NCI-H446 (cell line): ENCODE measurements at places on chromosomes 1 and 21.

DNA sequence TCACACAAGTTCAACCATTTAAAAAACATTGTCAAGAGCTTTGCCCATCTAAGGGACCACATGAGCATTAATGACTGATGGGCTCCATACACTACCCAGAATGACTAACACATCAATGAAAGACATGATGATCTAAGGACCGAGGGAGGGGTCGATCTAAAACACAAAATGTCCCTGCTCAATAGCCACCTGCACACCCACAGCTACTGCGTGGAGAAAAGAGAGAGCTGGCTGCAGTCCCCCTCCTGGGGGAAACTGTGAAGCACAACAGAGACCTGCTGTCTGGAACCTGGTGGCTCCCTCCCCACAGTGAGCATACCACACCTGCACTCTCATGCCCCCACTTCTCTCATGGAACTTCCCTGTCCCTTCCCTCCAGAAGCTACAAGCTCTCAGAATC lies 130.1 kb upstream of the ERG start:
- DNase-seq, result no peak

DNA sequence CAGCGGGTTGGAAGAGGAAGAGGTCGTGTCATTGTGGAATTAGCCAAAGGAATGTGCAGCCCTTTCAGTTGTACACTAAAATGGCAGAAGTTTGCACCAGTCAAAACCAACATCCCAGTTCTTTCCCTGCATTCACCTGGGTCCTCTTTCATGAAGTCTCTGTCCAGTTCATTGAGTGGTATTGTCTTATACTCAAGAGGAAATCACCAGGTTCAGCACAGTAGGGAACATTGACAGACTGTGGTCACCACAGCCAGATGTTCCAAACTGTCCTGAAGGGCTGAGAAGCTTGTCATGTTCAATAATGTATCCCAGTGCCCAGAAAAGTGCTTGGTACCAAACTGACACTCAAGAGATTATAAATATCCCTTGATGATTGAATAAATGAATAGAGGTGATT lies 131.6 kb downstream of the GLUL start:
- DNase-seq, result no peak

DNA sequence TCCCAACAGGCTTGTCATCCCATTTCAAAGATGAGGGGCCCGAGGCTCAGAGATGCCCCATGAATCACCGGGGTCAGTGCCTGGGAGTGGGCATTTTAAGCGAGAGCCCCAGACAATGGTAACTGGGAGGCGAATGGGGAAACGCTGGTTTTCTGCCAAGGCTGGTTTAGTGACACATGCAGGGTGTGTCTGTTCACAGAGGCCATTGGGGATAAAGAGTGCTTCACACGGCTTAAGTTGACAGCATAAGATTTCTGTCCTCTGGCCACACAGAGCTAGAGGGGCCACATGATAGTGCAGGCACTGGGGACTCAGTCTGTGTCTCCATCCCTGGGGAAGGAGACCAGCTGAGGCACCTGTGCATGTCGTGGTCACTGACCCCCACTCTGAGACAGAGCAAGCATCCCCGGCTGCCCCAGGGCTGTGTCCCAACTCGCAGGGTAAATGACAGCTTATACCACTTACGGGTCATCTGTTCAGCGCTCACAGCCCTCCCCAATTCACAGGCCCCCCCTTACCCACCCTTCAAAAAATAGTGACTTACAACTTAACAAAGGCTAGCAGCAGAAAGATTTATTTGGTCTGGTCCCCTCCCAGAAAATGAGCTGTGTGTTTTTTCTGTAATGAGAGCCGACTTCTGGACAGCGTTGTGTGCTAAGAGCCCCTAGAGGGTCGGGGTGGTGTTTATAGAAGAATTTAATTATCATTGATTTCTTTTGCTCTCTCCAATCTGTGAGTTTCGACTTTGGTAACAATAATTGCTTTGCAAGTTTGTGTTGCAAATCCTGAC lies 34.9 kb upstream of the ARHGEF16 start:
- DNase-seq, result no peak

DNA sequence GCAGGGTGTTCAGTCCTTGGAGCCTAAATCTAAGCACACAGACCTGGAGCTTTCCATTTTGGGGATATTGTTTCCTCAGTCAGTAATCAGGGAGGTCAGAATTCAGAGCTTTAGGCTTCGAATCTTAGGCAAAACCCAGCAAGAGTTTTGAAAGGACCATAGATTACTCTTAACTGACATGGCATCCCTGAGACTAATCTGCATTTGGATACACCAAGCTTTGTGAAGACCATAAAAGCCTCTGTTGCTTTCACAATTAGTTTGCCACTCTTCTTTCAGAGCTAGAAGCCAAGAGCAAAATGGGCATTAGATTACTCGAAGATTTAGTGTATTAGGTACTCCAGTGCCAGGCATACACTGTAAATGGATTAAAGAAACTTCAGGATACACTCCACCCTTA lies 131.8 kb upstream of the GREM2 start:
- no peak for DNase-seq

GRCh38 chr1:7550261-7550865 lies 220.7 kb upstream of the VAMP3 start:
- no peak for DNase-seq

GRCh38 chr21:45280178-45280821 lies 7.4 kb downstream of the POFUT2 start:
- no peak for DNase-seq

DNA sequence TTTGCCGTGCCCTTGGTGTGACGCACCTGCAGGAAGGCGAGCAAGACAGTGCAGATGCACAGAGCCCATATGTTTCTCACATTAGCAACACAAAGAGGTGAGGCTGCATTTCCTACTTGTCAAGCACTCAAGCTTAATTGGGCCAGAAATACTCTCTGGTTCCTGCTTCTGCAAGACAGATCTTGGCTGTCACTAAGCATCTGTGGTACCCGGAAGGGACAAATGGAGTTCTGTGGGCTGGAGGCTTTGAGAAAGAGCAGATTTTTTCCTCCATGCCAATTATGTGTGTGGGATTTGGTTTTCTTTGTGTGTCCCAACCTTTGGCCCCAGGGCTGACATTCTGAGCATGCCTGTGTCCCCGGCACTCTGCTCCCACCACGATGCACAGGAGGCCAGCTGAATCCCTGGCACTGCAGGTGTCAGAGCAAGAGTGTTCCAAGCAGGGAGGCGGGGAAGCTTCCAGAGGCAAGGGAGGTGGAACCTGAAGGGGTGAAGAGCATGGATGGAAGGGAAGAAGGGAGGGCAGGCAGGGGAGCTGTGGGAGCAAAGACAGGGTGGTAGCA lies 52.0 kb upstream of the STUM start:
- no peak for DNase-seq

DNA sequence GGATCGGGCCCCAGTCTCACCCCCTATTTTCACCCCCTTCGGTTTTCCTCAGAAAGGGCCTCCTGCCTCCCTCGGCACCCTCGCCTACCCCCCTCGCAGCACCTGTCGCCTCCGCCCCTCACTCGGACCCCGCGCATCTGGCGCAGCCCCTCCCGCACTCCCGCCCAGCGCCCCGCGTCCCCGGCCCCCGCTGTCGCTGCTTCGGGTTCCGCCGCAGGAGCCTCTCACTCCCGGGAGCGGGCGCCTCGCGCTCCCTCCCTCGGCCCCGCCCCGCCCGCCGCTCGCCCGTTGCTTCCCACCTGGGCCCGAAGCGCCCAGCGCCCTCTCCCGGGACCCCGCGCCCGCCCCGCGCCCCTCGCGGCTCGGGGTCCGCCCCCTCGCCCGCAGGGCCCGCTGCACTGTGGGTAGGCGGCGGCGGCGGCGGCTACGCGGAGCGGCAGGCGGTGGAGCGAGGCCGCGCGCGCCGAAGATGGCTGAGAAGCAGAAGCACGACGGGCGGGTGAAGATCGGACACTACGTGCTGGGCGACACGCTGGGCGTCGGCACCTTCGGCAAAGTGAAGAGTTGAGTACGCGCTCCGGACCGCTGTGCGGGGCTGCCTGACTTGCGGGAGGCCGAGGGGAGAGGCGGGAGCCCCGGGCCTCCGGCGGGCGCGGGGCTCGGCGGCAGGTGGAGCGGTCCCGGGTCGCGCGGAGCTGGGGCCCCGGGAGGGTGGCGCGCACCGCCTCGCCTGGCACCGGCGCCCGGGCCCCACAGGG lies at the start of gene PRKAA2:
TSS of gene PRKAA2 (plus strand) at position 396 of the 758 bp plus-strand sequence. CDS start at position 470, 74 bp downstream.
- DNase-seq, result peak; percentile 69
